ENCODE measurements at places on chromosomes 16 and 17. TPM values are rescaled to one million over a fixed set of nuclear protein-coding genes. Genes with fewer than 3 reads are reported as not detected.

GRCh38 chr17:35252651-35253050 lies 9.8 kb downstream of the SLFN5 start:
- no peak for DNase-seq
- H3K36me3 ChIP-seq, result no peaks in the 10 kb centered on the region
- no peaks in the 10 kb centered on the region for H3K27me3 ChIP-seq
- H3K4me1 ChIP-seq, result peaks cover 11% of the 10 kb centered on the region

DNA sequence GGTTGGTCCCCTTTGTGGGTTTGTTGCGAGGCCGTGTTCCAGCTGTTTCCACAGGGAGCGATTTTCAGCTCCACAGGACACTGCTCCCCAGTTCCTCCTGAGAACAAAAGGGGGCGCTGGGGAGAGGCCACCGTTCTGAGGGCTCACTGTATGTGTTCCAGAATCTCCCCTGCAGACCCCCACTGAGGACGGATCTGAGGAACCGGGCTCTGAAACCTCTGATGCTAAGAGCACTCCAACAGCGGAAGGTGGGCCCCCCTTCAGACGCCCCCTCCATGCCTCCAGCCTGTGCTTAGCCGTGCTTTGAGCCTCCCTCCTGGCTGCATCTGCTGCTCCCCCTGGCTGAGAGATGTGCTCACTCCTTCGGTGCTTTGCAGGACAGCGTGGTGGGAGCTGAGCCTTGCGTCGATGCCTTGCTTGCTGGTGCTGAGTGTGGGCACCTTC lies 27.3 kb upstream of the STH start:
- H3K27ac ChIP-seq, result peak overlapping the region; percentile 80
- no peaks in the 10 kb centered on the region for H3K36me3 ChIP-seq
- no peak for DNase-seq

- no peaks in the 10 kb centered on the region for H3K27me3 ChIP-seq
- no peaks in the 10 kb centered on the region for H3K4me1 ChIP-seq
Observed at GRCh38 chr17:33267271-33267790, 25.8 kb downstream of the ASIC2 start.

GRCh38 chr16:89269805-89270665 lies 52.5 kb downstream of the ZNF778 start:
- no peak overlapping the region for H3K4me3 ChIP-seq
- DNase-seq, result no peak
- H3K27me3 ChIP-seq, result no peaks in the 10 kb centered on the region
- no peaks in the 10 kb centered on the region for H3K4me1 ChIP-seq
- peaks cover 6% of the 10 kb centered on the region for H3K36me3 ChIP-seq

DNA sequence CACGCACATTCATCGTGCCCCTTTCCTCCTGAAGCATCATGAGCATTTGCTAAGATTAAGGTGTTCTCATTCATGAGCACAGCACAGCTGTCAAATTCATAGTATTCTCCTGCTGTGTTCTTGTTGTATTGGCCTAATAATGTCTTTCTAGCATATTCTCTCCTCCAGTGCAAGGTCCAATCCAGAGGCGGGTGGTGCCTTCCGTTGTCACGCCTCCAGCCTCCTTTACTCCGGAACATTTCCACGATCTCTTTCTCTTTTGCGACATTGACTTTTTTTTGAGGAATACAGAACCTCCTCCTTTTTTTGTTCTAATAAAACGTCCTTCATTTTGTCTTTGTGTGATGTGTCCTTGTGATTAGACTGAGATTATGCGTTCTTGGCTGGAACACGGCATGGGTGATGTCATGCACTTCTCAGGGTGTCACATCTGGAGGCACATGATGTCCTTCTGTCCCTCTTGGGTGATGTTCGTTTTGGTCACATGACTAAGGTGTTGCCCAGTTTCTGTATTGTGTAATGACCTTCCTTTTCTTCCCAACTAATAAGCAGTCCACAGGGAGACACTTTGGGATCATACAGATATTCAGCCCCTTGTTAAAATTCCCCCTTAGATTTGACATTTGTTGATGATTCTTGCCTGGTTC lies 66.3 kb downstream of the CLEC16A start:
- no peaks in the 10 kb centered on the region for H3K36me3 ChIP-seq
- no peaks in the 10 kb centered on the region for H3K4me1 ChIP-seq
- no peak overlapping the region for H3K4me3 ChIP-seq

DNA sequence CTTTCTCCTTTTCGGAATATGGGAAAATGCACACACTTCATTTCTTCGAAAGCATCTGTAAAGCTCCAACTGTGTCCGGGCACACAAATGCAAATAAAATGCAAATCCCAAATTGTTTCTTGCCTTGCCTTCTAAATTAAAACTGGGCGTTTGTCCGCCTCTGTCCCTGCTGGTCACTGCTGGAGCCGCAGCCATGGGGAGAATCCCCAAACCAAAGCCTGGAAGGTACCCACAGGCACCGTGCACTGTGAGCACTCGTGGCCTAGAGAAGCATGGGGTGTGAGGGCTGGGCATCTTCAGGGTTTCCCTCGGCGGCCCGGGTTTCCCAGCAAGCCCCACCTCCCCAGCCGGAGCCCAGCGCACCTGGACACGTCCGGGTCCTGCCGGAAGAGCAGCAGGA lies 2.9 kb downstream of the SLC47A2 start:
- H3K27me3 ChIP-seq, result no peaks in the 10 kb centered on the region
- no peaks in the 10 kb centered on the region for H3K4me1 ChIP-seq
- H3K27ac ChIP-seq, result no peak overlapping the region
- no peaks in the 10 kb centered on the region for H3K36me3 ChIP-seq
- DNase-seq, result no peak

DNA sequence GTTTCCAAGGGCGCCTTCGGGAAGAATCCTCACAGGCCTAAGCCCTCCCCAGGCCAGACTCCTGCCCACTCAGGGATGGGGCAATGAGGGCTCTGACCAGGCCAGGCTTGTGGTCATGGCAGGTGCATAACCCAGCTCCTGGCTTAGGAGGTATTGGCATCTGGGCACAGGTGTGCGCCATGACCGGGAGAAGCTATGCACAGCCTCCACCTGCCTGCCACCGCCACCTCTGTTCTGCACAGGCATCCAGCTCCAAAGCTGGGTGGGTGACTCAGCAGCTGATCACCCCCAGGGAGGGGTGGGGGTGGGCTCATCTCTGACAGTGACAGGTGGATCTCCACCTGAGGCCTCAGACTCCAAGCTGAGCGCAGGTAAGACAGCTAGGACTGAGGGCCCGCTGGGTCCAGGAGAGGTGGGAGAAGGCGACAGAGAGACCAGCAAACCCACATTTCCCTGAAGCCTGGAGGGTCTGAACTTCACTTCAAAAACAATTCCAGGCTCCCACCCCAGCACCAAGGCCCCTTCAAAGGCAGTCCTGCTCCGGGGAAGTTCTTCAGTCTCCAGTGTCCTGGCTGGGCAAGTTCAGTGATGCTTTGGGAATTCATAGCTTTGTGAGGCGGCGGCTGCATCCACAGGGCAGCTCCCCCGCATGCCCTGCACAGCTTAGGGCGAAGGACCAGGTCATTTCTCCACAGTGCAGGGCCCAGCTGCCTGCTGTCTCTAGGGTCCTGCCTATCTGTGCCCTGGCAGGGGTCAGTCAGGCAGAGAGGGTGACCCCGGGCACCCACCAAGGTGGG lies 121.6 kb upstream of the SMURF2 start:
- no peak overlapping the region for H3K27ac ChIP-seq
- H3K36me3 ChIP-seq, result no peaks in the 10 kb centered on the region
- peak; percentile 40 for DNase-seq
- peaks cover 7% of the 10 kb centered on the region for H3K4me1 ChIP-seq
- no peaks in the 10 kb centered on the region for H3K27me3 ChIP-seq
- H3K4me3 ChIP-seq, result no peak overlapping the region

The DHX38 gene
- 60.6 TPM for total RNA-seq
